ENCODE measurements at places on chromosomes 2 and 18.

DNA sequence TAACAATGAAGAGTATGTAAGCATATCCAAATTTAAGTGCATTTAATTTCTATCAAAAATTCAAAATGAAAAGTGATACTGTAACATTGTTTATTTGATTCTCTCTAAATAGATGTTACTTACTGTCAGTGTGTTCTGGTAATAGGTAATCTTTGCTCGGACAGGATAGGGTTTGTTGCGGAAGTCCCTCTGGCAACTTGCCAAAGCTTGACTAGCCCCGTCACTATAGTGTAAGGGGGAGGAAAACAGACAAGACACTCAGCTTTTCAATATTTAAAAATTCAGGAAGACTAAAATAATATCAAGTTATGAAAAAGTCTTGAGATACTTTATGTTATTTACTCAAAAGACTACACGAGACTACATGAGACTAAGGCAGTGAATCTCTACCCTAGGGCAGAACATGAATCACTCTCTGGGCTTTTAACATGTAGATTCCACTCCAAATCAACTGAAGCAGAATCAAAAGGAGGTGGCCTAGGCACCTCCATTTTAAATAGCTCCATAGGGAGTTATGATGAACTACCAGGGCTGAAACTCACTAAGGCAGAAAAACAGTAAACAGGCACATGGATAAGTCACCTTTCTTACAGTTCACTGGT lies 5.9 kb downstream of the LMAN1 start:
- DNase-seq = no peak

DNA sequence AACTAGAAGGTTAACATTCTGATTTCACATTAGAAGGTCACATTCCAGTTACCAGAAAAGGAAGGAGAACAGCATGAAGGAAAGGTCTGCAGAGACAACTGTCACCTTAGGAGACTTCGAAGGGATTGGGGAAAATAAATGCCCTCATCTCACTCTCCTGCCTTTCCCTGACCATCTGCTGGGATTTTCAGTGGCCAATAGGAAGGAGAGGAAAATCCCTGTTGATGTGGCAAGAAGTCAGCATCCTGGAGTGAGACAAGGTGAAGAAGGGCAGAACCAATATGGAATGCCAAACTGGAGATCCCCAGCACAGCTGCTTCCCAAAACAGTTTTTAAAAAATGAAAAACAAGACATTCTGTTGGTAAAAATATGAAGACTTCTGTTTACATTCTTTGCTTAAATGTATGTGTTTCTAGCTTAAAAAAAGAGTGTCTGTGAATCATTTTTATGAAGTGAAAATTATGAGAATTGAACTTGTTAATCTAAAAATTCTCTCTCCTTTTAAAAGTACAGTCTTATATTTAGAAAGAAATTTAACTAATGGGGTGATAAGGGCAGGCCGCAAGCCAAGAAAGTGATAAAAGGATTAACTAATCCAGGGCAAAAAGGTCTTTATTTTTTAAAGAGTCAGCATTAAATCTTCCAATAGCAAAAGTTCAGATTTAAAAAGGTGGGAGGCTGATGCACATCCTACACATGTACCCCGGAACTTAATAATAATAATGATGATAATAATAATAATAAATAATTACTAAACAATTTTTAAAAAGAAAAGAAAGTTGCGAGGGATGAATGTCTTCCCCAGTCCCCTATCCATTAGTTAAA lies 160.6 kb upstream of the DOK6 start:
- DNase-seq = no peak

DNA sequence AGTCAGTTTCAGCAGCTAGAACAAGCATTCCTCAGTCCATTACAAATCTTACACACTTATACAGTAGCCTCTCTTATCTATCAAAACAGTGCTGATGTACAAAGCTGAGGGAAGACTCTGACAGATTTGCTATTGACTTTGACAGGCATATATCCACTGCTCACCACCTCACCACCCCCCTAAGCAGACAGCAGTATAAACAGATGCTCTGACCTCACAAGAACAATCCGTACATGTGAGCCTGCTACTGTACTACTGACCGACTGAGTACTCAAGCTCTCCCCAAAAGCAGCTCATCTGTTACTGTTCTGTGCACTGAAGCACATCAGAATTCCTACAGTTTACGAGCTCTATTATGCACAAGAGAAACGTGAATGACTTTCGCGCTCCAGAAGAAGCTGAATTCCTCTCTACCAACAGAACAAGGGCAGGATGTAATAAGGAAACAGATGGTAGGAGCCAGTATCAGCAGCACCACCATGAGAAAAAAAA lies 95.6 kb upstream of the PDE1A start:
- DNase-seq = no peak

DNA sequence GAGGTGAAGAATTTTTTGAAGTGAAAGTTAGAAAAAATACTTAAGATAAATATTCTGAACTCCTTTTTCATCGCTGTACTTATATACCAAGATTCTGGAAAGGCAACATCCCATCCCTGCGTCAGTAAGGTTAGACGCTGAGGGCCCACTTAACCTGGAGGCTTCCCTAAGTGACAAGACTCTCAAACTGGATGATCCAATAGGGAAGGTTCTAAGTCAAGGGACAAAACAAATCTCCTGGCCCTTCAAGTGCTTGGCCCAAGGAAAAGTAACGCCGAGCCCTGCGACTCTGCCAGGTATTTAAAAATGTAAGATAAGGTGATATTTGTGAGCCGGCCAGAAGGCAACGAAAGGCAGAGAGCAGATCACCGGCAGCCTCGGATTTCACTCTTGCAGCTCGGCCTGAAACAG lies 1.3 kb downstream of the STK39 start:
- no peak for DNase-seq

GRCh38 chr2:98311090-98311489 lies 35.2 kb upstream of the CNGA3 start:
- DNase-seq = no peak

DNA sequence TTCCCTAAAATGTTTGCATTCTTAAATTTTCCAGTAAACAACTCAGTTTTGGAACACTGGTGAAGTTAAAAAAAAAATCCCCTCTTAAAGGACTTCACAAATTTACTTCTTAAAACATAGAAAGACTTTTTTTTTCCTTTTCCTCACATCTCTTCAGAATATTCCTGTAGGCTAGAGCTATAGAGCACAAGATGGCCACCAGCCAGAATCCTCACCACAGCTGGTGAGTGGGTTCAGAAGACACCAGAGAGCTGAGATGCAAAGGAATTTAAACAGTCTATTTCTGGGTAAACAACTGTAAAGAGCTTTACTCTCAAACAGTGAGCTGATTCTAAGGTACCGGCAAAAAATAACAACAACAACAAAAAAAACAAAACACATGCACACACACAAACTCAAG lies 252.8 kb downstream of the LRP1B start:
- DNase-seq = no peak

GRCh38 chr2:43541165-43541564 lies 54.7 kb downstream of the THADA start:
- DNase-seq = no peak

DNA sequence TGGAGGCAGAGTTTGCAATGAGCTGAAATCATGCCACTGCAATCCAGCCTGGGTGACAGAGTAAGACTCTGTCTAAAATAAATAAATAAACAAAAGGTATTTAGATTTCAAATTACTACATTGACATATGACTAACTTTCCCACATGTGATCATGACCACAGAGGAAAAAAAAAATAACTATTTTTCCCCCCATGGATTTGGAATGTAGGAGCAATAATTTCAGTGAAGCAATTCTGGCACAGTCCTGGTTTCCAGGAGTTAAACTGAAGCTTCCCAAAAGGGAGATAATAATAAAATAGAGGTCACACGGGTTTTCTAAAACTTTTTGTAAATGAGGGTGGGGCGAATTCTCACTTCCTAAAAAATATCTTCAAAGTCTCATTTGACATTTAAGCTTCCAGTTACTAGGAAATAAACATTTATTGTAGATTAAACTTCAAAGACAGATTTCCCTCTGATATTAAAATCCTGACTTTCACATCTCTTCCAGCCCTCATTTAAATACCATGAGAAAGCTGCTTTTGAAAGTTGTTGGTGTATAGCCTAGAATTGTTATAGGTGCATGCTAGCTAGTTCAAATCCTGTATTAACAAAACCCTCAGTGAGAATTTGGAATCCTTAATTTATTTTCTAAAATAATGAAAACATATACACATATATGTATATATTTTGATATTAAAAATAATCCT lies 20.7 kb downstream of the SLC19A3 start:
- DNase-seq = no peak

DNA sequence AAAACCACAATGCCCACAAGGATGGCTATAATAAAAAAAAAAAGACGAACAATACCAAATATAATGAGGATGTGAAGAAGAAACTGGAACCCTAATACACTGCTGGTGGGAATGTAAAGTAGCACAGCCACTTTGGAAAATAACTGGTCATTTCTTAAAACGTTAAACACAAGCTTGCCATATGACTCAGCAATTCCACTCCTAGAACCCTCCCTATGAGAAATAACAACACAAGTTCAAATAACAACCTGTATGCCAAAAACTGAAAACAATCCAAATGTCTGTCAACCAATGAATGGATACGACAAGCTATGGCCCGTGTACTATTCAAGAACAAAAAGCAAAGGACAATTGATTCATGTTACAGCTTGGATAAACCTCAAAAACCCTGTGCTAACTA lies 7.0 kb upstream of the ALPK2 start:
- no peak for DNase-seq

GRCh38 chr18:75474332-75474731 lies 46.8 kb upstream of the SMIM21 start:
- DNase-seq = no peak

DNA sequence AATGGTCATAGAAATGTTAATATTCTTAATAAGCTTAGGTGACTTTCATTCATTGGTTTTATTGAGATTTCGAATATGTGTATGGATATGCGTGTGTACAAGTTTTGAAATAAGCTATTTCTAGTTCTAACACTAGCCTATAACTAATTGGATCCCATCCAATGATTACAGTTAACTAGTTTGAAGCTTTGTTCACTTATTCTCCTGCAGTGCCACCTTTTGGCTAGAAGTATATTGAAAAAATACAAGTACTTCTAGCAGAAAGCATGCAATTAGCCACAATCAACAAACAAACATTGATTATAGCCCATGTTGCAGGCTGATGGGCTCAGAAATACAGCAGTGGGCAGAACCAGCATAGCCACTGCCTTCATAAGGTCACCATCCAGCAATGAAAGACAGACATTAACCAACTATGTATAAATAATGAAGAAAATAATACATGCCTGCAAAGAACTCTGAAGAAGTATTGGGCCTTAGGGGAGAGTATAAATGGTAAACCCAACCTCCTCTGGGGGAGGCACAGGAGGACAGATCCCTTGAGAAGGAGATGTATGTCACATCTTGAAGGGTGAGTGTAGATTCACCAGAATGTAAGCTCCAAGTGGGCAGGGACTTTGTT lies 5.1 kb upstream of the PIEZO2 start:
- no peak for DNase-seq

GRCh38 chr2:128369602-128370467 lies 51.2 kb upstream of the HS6ST1 start:
- peak; percentile 74 for DNase-seq

GRCh38 chr2:111201214-111201613 lies 80.5 kb downstream of the BCL2L11 start:
- DNase-seq = no peak

DNA sequence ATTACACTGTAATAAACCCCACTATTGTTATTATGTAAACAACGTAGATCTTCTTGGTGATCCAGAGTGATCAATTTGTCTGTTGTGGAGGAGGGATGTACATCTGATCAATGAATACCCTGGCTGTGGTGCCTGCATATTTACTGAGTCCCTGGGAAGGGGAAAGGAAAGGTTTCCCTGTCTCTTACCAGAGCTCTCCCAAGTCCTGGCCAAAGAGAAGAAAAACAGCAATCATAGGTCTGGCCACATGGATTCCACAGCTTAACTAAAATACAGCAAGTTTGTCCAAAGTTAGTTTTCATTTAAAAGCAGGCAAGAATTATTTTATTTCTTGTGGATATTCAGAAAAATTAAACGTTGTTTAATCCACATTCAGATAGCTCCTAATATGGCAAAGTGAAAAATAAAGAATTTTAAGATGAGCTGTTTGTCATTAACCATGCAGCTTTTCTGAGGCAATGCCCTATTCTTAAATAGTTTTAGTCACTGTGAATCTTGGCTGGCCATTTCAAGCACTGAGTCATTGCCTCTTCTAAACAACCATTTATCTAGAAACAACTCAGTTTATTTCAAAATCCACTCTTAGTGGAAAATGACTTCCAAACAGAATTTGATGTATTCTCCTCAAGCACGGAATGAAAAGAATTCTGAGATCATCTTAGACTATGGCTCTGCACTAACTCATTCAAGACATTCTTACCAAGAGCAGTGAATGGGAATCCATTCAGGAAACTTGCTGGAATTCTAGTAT lies 1004.4 kb upstream of the CDH2 start:
- DNase-seq = no peak

GRCh38 chr18:76435316-76435989 lies 59.6 kb downstream of the ZNF516 start:
- no peak for DNase-seq

- DNase-seq = no peak
Observed at GRCh38 chr18:22082408-22082807, 87.0 kb upstream of the GATA6 start.

GRCh38 chr18:37509600-37509999 lies 56.0 kb downstream of the CELF4 start:
- no peak for DNase-seq

GRCh38 chr18:41553716-41554115 lies 401.3 kb upstream of the PIK3C3 start:
- DNase-seq = no peak

GRCh38 chr2:240503375-240503774 lies 54.4 kb downstream of the ANKMY1 start:
- peak; percentile 81 for DNase-seq

All from mesenteric fat pad (tissue), 1 donor.